Suppressor macrophage (primary cell): ENCODE measurements at places on chromosomes 1 and 21.
A peak's percentile ranks its signal among the peaks of the same experiment; 100 is the strongest.

GRCh38 chr1:70112838-70113237 is 92.5 kb downstream of the LRRC40 start:
- DNase-seq, result no peak

- DNase-seq, result no peak
These were observed 75.5 kb upstream of the MACF1 start for GRCh38 chr1:39128959-39129358.

DNA sequence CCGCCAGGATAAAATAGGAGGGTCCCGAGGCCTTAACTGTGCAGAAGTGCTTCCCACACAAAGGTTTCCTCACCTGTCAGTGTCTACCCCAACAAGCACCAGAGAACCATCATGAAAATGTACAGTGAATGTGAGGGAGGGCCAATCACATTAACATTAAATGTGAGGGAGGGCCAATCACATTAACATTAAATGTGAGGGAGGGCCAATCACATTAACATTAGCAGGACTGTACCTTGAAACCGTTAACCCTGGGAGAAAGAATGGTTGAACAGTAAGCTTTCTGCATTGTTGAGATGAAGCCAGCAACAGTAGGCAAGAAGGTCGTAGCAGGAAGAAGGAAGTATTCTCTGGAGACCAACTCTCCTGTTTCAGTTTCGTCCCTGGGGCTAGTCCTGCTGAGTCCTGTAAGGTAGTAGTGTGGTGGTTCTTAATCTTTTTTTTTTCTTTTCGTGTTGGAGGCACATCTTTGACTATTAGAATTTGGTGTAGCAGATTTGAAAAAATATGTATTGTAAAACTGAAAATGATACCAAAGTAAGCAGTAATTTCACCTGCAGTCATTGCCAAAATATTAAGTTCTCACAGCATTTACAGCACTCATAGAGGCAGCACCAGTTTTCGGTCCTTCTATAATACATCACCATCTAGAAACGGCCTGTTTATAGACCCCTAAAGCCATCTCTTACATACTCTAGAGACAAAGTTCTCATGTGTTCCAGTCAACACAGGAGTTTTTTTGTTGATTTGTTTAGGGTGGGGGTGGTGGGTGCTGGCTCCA is 98.6 kb upstream of the PPP2R5A start:
- peak; percentile 74 for DNase-seq

DNA sequence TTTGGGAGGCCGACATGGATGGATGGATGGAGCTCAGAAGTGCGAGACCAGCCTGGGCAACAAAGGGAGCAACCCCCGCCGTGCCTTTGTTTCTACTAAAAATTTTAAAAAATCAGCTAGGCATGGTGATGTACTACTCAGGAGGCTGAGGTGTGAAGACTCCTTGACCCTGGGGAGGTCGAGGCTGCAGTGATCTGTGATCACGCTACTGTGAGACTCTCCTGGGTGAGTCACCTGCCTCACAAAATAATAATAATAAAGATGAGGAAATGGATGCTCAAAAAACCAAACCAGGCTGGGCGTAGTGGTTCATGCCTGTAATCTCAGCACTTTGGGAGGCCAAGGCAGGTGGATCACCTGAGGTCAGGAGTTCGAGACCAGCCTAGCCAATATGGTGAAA is 19.2 kb downstream of the DSTYK start:
- no peak for DNase-seq

- no peak for DNase-seq
These were observed 656.9 kb downstream of the PTPRU start for GRCh38 chr1:29893046-29893723.

GRCh38 chr1:18868354-18868753 is 8.9 kb upstream of the TAS1R2 start:
- no peak for DNase-seq

DNA sequence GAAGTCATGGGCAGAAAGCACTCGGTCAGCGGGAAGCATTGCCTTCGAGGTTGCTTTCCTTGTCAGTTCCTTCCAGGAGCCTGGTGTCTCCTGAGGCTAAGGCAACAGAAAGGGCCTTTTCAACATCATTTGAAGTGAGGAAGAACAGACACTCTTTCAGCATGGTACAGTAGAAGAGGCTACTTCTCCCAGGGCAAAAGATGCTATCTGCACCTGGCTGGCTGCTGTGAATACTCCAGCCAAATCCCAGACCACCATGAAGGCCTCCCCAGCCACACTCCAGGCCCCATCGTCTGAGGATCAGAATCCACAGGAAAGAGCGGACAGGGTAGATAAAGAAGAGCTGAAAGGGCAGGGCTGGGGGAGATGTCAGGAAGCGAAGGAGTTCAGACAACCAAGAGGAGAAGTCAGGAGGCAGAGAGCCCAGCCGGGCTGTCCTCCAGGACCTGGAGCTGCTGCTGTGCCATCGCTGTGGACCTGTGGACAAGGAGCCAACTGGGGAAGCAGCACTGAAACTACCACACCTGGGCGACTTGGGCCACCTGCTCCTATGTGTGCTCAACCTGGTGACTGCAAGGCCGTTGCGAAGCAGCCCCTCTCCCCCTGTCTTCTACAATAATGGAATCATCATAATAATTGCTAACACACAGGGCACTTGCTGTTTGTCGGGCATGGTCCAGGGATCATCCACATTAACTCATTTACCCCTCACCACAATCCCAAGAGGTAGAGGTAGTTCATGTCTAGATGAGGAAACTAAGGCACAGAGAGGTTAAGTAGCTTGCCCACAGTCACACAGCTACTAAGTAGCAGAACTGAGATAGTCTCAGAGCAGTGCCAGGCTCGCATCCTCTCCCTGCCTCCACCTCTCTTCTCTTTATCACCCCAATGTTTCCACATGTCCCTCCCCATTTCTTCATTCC is 88.0 kb upstream of the ZBTB40 start:
- DNase-seq, result no peak

GRCh38 chr1:94726981-94727685 is 93.0 kb upstream of the SLC44A3 start:
- no peak for DNase-seq

DNA sequence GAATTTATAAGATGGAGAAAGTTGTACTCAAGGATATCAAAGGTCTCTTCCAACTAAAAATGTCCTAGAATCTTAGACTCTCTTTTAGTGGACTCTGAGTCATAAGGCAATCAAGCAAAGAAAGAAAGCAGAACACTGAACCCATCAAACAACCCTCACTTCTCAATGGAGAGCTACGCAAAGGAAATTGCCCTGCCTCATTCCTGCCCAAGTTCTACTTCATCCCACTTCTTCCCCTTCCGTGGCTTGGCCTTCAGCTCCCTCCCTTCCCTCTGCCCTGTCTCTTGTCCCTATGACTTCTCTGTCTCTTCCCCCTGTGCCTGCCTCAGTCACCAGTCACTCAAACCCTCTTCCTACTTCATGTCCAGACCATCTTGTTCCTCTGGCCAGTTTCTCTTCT is 58.5 kb downstream of the RIMS3 start:
- DNase-seq, result peak; percentile 63

- no peak for DNase-seq
These were observed 43.4 kb downstream of the WDR64 start for GRCh38 chr1:241695246-241696171.

GRCh38 chr1:240173836-240174235 is 82.2 kb downstream of the FMN2 start:
- DNase-seq, result no peak

DNA sequence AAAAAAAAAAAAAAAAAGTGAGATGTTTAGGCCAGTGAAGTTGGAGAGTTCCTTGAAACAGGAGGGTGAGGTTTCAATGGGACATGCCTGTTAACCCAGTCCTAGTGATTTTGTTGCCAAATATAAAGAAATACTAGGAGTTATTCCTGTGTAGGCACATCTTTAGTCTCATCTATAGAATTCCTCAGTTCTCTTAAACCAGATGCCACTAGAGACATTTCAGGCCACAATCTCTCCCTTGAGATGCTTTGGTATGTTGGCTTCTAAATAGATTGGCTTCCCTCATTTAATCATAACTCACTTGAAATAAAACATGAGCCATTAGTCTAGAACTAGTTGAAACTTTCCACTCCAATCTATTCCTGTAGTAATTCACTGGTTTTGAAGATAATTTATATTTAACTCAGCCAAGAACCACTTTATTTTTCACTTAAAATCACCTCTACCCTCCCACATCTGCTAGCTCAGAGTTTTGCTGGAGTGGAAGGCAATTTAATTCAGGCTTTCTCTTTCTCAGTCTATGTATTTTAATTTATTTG is 29.8 kb downstream of the GPR137B start:
- no peak for DNase-seq

GRCh38 chr1:1833916-1834325 is 55.7 kb upstream of the NADK start:
- DNase-seq, result no peak

DNA sequence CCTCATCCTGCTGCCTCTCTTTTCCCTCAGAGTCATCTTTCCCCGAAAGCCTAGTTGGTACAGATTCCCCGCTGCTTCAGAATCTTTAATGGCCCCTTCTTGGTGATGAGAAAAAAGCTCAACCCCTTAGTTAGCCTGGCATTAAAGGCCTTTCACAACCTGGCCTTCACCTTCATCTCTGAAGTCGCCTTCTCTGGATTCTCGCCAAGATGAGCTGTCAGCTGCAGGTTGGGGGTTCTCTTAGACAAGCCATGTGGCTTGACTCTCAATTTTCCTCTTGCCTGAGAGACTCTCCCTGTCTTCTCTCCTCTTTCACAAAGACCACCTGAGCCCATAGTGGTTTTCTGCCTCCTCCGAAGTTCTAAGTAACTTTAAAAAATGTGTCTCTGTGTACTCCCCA is 15.5 kb upstream of the DISC1 start:
- no peak for DNase-seq

DNA sequence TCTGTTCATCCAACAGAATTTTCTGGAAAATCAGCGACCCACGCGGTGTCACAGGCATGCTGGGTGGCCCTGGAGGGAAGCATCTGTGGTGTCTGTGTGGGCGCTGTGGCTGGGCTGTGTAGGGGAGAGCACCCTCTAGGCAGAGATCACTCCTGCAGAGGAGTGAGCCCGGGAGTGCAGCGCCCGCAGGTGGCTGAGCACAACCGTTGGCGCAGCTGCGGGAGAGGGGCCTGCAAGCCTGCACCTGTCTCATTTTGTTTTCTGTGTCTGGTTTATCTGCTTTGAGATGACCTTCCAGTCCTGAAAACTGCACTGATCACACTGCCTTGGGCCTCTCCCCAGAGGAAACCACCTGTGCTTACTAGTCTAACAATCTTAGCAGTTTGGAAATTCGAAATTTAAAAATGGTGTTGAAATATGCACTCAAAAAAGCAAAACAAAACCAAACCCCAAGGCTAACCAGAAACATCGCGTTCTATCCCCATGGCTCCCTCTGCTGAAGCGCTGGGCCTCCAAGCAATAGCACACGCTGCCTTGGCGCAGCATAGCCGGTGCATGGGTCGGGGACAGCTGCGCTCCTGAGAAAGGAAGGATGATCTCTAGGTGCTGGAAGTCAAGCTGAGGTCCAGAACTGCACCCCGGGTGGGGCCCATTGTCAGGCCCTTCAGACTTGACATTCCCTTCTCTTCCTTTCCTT is 4.8 kb downstream of the FAM3B start:
- no peak for DNase-seq

- no peak for DNase-seq
These were observed 19.2 kb upstream of the RD3 start for GRCh38 chr1:211511030-211511700.

DNA sequence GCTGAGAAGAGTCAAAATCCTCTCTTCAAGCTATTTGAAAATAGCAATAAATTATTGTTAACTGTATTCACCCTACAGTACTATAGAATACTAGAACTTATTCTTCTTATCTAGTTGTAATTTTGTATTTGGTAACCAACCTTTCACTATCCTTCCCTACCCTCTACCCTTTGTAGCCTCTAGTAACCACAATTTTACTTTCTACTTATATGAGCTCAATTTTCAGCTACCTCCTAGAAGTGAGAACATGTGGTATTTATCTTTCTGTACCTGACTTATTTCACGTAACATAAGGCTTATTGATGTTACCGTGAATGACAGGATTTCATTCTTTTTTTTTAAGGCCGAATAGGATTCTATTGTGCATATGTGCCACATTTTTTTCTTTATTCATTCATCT is 30.0 kb downstream of the ZC3H11B start:
- DNase-seq, result no peak

DNA sequence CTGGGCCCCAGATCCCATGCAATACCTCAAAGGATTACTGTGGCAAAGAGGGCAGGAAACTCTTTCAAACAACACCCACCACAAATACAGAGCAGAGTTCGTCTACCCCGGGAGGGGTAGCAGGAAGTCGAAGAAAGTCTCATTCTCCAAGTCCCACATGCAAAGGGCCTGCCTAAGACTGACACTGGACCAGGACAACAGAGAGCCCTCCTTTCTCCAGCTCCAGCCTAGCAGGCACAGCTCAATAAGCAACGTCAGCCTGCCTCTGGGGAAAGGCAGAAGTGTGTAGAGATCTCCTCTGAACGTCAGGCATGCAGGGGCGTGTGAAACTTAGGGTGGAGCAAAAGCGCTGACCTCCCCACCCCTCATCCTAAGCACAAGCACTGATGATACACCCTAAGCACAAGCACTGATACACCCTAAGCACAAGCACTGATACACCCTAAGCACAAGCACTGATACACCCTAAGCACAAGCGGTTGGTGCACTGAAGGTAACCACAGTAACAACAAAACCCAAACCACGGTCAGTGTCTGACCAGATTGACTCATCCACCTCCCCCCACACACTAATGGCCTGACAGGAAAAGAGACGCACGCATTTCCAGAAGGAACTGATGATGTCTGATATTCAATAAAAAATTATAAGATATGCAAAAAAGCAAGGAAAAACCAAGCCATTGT is 1.3 kb downstream of the KRTAP12-3 start:
- DNase-seq, result no peak

DNA sequence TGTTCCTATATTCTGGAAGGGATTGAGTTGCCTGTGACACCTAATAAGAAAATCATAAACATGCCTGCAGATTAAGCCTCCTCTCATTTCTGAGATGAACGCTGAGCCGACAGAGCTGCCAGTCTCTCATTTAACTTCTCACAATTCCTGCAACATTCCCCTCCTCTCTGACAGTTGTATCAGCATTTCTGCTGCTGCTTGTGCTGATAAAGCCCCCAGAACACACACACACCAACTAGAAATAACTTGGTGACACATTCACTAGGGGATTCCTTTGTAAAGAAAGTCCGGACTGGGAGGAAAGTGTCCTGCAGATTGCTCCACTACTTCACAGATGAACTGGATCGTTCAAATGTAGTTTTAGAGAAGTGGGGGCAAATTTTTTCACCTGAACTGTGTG is 437.3 kb downstream of the PLA2G4A start:
- no peak for DNase-seq

DNA sequence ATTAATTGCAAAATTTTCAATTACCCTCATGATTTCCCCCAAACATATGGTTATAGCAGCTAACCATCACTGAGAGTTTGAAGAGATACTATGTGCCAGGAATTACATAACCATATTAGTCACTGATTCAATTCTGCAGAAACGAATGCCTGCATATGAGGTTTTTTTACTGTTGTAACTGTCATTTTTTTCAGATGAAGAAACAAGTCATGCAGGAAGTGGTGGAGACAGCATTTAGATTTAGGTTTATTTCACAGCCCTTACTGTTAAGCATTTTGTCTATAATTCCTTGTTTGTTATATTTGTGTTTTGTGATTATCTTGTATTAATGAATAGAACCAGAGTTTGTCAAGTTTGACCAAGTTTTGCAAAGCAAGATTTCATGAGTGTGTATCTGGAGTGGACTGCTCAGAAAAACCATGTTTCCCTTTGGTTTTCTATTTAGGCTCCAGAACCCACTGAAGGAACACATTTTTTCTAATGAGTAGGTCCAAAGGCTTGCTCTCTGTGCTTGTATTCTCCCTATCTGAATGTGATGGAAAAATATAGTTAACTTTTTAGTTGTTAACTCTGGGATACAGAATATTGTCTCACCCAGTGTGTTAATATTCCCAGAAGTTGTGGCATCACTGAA is 308.5 kb upstream of the ADAMTS5 start:
- DNase-seq, result peak; percentile 2

- peak; percentile 3 for DNase-seq
These were observed 623.2 kb downstream of the LMO4 start for GRCh38 chr1:87951852-87952251.
